Smooth muscle cell of the umbilical artery (primary cell): ENCODE measurements at places on chromosomes 3 and 15. TPM values are rescaled to one million over a fixed set of nuclear protein-coding genes. Genes with fewer than 3 reads are reported as not detected.

The CX3CR1 gene
- total RNA-seq, result not detected in 2 replicates

The LMCD1 gene
- total RNA-seq, result 106 and 175 TPM in 2 replicates

The WDR5B gene
- 5.9 and 6.5 TPM in 2 replicates for total RNA-seq

The NR2E3 gene
- total RNA-seq, result under 0.01 and 0.65 TPM in 2 replicates

The TRAT1 gene
- total RNA-seq, result not detected in 2 replicates

The GOLGA6A gene
- total RNA-seq, result not detected in 2 replicates

The IGSF11 gene
- total RNA-seq, result 0.14 TPM in 1 of 2 replicates, not detected in the other

The CACNA1D gene
- total RNA-seq, result not detected in 2 replicates

The ALDH1A3 gene
- total RNA-seq, result 515 and 604 TPM in 2 replicates

The DNAH12 gene
- total RNA-seq, result 0.37 and 0.59 TPM in 2 replicates

The RAD51 gene
- total RNA-seq, result 0.30 and 4.8 TPM in 2 replicates

The LRRC15 gene
- total RNA-seq, result 2.2 and 2.4 TPM in 2 replicates

The CHST2 gene
- 11.9 and 18.5 TPM in 2 replicates for total RNA-seq

The SEC22A gene
- 46.7 and 62.4 TPM in 2 replicates for total RNA-seq

The CPA3 gene
- not detected in 2 replicates for total RNA-seq

The GRM7 gene
- total RNA-seq, result not detected in 2 replicates
